ENCODE measurements at places on chromosomes 1 and 21. TPM values are rescaled to one million over a fixed set of nuclear protein-coding genes. Genes with fewer than 3 reads are reported as not detected.

FABP3 gene
- 28.2 TPM for total RNA-seq

NR1I3 gene
- total RNA-seq = not detected

USP21 gene
- total RNA-seq = 4.1 TPM

SORT1 gene
- total RNA-seq = 32.8 TPM

CRB1 gene
- total RNA-seq = 1.0 TPM

FAM78B gene
- total RNA-seq = 0.21 TPM

SIM2 gene
- 0.59 TPM for total RNA-seq

SOX13 gene
- 15.7 TPM for total RNA-seq

LENEP gene
- total RNA-seq = 0.83 TPM

SNIP1 gene
- 20.3 TPM for total RNA-seq

ADAMTSL4 gene
- total RNA-seq = 36.2 TPM

CD244 gene
- 1.2 TPM for total RNA-seq

SAMSN1 gene
- total RNA-seq = 1.5 TPM

GBP6 gene
- total RNA-seq = not detected

KRTAP10-3 gene
- total RNA-seq = not detected

ZNF496 gene
- 51.7 TPM for total RNA-seq

KPRP gene
- not detected for total RNA-seq

LRIF1 gene
- total RNA-seq = 9.8 TPM

RXFP4 gene
- total RNA-seq = not detected

SH2D2A gene
- total RNA-seq = not detected

S100A8 gene
- 5.4 TPM for total RNA-seq

ILDR2 gene
- not detected for total RNA-seq

CAPN9 gene
- total RNA-seq = not detected

PRKAA2 gene
- total RNA-seq = 5.0 TPM

PPIAL4G gene
- total RNA-seq = 0.12 TPM

All from uterus (tissue), 4 donors.